ENCODE measurements at places on chromosomes 7 and 10. TPM values are rescaled to one million over a fixed set of nuclear protein-coding genes. Genes with fewer than 3 reads are reported as not detected.

Gene ENTPD1
- 9.1 TPM for polyA plus RNA-seq

Gene NFE2L3
- polyA plus RNA-seq = 29.6 TPM

Gene RPP38
- 9.0 TPM for polyA plus RNA-seq

DNA sequence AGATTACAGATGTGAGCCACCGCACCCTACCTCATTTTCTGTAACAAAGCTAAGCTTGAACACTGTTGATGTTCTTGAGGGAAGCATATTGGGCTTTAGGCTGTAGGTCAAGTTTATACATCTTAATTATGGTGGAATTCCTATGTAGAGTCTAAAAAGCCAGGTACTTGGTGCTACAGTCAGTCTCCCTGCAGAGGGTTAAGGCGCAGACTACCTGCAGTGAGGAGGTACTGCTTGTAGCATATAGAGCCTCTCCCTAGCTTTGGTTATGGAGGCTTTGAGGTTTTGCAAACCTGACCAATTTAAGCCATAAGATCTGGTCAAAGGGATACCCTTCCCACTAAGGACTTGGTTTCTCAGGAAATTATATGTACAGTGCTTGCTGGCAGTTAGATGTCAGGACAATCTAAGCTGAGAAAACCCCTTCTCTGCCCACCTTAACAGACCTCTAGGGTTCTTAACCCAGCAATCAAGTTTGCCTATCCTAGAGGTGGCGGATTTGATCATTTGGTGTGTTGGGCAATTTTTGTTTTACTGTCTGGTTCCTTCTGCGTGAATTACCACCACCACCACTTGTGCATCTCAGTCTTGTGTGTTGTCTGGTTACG is 6.0 kb downstream of the PPIA start:
- no peak for DNase-seq
- peaks cover 26% of the 10 kb centered on the region for H3K36me3 ChIP-seq
- no peak overlapping the region for H3K4me3 ChIP-seq
- peaks cover 10% of the 10 kb centered on the region for H3K4me1 ChIP-seq
- H3K27ac ChIP-seq = no peak overlapping the region
- H3K27me3 ChIP-seq = no peaks in the 10 kb centered on the region

GRCh38 chr10:95401704-95402469 is 111.1 kb upstream of the PDLIM1 start:
- no peak for DNase-seq
- H3K27me3 ChIP-seq = no peaks in the 10 kb centered on the region
- H3K4me1 ChIP-seq = no peaks in the 10 kb centered on the region
- H3K4me3 ChIP-seq = no peak overlapping the region

Data from endothelial cell of umbilical vein (primary cell).